ENCODE measurements at places on chromosomes 5 and 9.

- DNase-seq: no peak
These were observed 180.8 kb downstream of the LURAP1L start for GRCh38 chr9:12955510-12956163.

DNA sequence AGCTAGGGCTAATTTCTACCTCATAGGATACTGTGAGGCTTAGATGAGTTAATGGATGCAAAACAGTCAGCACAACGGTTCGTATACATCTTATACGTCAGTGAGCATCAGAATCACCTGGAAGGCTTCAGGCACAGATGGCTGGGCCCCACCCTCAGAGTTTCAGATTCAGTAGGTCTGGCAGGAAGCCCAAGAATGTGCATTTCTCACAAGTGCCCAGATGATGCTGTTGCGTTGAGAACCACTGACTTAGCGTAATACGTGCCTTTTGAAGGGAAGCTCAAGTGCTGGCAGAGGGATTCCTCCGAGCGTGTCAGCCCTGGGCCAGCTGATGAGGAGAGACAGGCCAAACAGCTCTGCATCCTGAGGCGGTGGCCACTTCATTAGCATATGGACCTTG lies 117.1 kb upstream of the WWC1 start:
- no peak for DNase-seq

DNA sequence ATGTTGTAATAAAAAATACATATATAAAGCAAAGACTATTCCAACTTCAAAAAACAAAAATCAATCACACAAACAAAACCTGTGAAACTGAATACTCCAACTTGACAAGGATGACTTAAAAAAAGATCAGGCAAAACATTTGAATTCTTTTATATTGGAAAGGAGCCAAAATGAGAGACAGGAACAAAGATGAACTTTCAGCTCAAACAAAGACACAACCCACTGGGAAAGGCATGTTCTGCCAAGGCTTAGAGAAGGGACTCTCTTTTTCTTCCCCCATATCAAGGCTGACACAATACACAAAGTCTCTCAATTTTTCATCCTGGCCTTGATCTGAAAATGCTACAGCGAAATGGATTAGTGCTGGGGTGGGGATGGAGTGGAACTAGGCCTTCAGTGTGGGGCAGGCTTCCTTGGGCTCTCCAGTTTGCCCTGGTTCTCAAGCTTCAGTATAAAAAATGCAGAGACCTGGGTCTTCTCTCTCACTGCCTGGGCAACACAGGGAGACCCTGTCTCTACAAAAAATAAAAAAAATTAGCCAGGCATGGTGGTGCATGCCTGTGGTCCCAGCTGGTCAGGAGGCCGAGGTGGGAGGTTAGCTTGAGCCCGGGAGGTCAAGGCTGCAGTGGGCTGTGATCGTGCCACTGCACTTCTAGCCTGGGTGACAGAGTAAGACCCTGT lies 11.6 kb upstream of the FAM169A start:
- DNase-seq: no peak

- DNase-seq: no peak
These were observed 7.4 kb downstream of the NFIL3 start for GRCh38 chr9:91416096-91416712.

- no peak for DNase-seq
These were observed 56.1 kb downstream of the CFAP90 start for GRCh38 chr5:7794823-7795222.

- DNase-seq: no peak
These were observed 18.0 kb upstream of the CDC23 start for GRCh38 chr5:138230981-138231589.

- no peak for DNase-seq
These were observed 190.7 kb upstream of the SLC27A6 start for GRCh38 chr5:128774605-128775004.

- no peak for DNase-seq
These were observed 57.7 kb upstream of the KLF4 start for GRCh38 chr9:107547303-107547702.

- DNase-seq: no peak
These were observed 47.5 kb downstream of the DUSP1 start for GRCh38 chr5:172723508-172723907.

All from DMS153 (cell line).